ENCODE measurements at places on chromosomes 12 and 14.

DNA sequence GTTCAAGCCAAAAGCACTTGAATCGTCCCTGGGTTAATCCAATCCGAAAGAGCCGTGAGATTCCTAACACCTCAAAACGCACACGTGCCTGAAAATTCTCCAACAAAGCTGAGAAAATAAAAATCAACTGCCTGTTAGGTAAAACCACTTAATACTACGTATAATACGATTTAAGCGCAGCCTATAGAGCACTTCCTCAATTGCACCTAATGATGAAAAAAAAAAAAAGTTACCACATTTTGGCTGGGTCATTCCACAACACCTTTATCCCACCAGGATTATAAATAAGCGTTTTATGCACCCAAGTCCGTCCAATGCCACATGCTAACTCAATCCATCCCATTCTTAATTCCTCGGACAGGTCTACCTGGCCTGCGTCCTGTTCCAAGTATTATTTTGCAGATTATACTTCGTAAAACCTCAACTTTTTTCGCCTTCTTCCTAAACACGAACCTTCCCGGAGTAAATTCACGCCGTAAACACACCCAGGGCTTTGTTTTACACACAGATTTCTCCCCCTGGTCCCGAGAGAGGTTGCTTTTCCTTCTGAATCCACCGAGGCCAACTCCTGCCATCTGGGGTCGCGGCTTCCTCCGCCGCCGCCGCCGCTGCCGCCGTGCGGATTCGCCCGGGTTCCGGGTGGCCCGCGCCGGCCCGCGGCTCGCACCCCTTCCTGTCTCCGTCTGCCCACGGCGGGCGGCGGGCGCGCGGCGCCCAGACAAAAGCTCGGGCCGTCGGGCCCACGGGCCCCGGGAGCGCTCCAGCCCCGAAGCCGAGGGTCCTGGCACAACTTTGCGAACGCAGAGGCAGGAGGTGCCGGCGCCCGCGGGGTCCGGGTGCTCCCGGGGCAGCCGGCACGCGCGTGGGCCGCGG is 66.2 kb downstream of the RNF34 start:
- no peak for DNase-seq

GRCh38 chr14:91350813-91351511 is 66.7 kb downstream of the CCDC88C start:
- DNase-seq = no peak

GRCh38 chr12:14214495-14214894 is 151.0 kb upstream of the ATF7IP start:
- no peak for DNase-seq

DNA sequence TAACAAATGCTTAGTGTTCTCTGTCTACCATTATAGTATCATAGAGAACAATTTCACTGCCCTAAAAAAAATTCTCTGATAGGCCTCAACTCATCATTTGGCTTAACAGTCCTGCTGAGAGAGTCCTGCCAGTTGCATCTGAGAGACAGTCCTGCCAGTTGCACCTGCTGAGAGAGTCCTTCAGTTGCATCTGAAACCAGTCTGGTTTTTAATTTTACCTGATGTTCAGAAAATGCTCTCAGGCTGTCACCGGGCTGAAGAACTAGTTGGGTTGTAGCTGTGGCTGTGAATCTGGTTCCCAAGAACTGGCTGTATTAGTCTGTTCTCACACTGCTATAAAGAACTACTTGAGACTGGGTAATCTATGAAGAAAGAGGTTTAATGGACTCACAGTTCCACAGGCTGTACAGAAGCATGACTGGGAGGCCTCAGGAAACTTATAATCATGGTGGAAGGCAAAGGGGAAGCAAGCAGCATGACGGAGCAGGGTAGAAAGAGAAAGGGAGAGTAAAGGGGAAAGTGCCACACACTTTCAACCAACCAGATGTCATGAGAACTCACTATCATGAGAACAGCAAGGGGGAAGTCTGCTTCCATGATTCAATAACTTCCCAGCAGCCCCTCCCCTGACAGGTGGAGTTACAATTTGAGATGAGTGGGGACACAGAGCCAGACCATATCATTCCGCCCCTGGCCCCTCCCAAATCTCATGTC is 51.6 kb downstream of the PRKCH start:
- no peak for DNase-seq

GRCh38 chr12:94265966-94266745 is 117.8 kb downstream of the PLXNC1 start:
- no peak for DNase-seq

GRCh38 chr14:94045563-94046345 is 19.6 kb downstream of the OTUB2 start:
- DNase-seq = no peak

DNA sequence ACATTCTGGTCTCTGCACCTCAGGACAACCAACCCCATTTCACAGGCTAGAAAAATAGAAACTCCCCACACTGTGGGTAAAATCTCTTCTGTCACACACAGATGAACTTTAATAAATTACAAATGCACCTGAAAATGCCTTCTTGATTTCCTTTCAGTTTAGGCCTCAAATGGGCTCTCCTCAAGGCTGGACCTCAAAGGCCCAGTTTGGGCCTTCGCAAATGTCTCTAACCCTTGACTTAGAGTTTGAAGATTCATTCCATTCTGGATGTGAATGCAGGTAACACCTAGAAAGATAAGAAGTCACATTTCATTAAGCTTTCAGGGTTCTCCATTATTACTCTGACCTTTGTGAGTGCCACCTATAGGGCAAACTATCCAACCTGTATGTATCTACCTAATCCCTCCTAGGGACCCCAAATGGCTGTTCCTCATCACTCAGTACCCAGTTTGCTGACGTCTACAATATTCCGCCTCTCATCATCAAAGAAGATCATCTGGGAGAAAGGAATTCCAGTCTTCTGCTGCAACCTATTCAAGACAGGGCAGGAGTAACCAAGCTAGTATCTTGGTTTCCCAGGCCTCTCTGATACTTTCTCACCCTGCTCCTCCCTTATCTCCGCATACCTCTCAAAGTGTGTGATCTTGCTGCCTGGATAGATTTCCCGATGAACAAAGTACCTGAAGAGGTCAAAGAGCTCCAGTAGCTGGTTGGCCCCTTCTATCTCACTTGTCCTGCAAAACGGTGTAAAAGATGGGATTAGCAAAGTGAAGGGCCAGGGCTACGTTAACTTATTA is 776 bp upstream of the CHMP4A start:
- no peak for DNase-seq

GRCh38 chr12:11059784-11060183 is 2.3 kb downstream of the TAS2R46 start:
- DNase-seq = no peak

- DNase-seq = peak; percentile 13
Measured at GRCh38 chr12:70366581-70367257, 629 bp downstream of the KCNMB4 start.

GRCh38 chr14:31283578-31284252 is 76.1 kb upstream of the HECTD1 start:
- no peak for DNase-seq

GRCh38 chr12:129615001-129615400 is 288.8 kb downstream of the TMEM132D start:
- no peak for DNase-seq

GRCh38 chr12:85575120-85576096 is 260.8 kb downstream of the RASSF9 start:
- DNase-seq = no peak

GRCh38 chr12:118682656-118683055 is 298.7 kb upstream of the SRRM4 start:
- DNase-seq = no peak

GRCh38 chr12:67649261-67649569 is 670 bp downstream of the DYRK2 start:
- DNase-seq = no peak

- DNase-seq = no peak
Measured at GRCh38 chr12:13198876-13199275, 2.4 kb downstream of the EMP1 start.

GRCh38 chr12:129746318-129746717 is 157.5 kb downstream of the TMEM132D start:
- no peak for DNase-seq

- no peak for DNase-seq
Measured at GRCh38 chr12:41663598-41664265, 475.6 kb downstream of the PDZRN4 start.

- DNase-seq = no peak
Measured at GRCh38 chr12:68884251-68884650, 48.7 kb downstream of the CPM start.

DNA sequence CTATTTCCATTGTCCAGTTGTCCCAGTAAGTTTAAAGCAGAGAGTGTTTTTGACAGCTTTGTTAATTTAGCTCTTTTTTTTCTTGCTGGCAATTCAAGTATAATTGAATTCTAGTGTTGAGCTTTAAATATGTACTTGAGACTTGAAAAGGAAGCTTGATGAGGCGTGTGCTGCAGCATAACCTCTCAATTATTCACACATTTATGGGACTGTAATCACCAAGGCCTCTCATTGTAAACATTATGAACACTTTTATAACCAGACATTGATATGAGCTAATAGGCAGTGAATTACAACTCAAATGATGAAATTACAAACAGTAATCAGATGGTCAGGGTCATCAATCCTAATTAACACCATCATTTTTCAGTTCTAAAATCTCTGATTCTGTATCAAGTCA is 378.0 kb upstream of the DDHD1 start:
- DNase-seq = no peak

Measured in stimulated activated CD4-positive, alpha-beta T cell treated with anti-CD3 and anti-CD28 coated beads, Interleukin-1b, Interleukin-23, amount 100 ng/mL, for 1 hour (primary cell).